ENCODE measurements at places on chromosomes 11 and 22. TPM values are rescaled to one million over a fixed set of nuclear protein-coding genes. Genes with fewer than 3 reads are reported as not detected.

SLC22A25 gene
- not detected for polyA plus RNA-seq

DNA sequence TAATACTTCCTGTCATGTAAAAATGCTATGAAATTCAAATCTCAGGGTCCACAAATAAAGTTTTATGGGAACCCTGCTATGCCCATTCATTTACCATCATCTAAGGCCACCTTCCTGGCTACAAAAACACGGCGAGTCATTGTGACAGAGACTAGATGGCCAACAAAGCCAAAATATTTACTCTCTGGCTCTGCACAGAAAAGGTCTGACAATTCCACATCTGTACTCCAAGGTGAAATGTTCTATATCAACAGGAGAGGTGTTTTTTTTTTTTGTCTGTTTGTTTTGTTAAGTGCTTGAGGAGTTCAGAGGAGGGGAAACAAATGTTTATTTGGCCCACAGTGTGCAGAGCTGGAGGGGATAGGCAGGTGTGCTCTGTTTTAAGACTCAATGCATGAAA lies 18.6 kb upstream of the TMA7B start:
- DNase-seq = no peak
- no peaks in the 10 kb centered on the region for H3K27me3 ChIP-seq

UPK2 gene
- not detected for polyA plus RNA-seq

OR8J1 gene
- not detected for polyA plus RNA-seq

BTBD18 gene
- polyA plus RNA-seq = not detected

KLHDC7B gene
- not detected for polyA plus RNA-seq

DNA sequence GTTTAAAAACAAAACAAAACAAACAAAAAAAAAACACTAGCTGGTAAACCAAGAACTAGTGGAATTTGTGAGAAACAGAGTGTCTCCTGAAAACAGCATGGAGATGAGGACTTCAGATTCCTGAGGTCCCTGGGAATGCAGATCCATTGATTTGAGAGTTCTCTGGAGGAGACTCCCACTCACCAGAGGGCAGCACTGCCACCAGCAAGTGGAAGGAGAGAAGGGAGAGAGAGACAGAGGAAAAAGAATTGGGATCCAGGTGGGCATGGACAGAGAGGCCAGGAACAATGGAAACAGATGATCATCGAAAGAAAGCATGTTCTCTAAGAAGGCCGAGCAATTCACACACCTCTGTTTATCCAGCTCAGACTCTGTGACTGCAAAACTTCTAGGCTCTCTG lies 31.8 kb downstream of the ETS1 start:
- no peaks in the 10 kb centered on the region for H3K27me3 ChIP-seq
- no peak overlapping the region for H3K4me3 ChIP-seq
- no peaks in the 10 kb centered on the region for H3K4me1 ChIP-seq
- no peaks in the 10 kb centered on the region for H3K36me3 ChIP-seq
- no peak for DNase-seq

APOL4 gene
- polyA plus RNA-seq = 1.8 TPM

LUZP2 gene
- 0.50 TPM for polyA plus RNA-seq

CHRM1 gene
- not detected for polyA plus RNA-seq

GRCh38 chr22:45731798-45732495 lies 60.3 kb downstream of the ATXN10 start:
- H3K27ac ChIP-seq = no peak overlapping the region
- DNase-seq = peak; percentile 47
- no peaks in the 10 kb centered on the region for H3K4me1 ChIP-seq
- no peak overlapping the region for H3K4me3 ChIP-seq

MMP13 gene
- not detected for polyA plus RNA-seq

SCGB2A2 gene
- polyA plus RNA-seq = not detected

DNA sequence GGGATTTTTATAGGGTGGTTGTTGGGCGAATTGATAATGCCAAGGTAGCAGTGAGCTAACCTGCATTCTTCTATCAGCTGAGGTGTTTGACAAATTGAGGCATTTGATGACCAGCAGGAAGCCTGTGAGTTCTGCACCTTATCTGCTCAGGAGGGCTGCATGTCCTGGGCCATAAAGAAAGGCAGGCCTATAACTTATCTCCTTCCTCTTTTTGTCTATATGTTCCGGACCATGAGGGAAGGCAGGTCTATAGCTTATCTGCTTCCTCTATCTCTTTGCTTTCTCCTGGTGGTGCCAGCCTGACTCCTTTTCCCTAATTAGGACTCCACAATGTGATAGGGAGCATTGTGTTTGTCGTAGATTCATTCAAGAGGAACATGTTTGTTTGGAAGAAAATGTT lies 8.6 kb upstream of the JAM3 start:
- H3K27ac ChIP-seq = no peak overlapping the region
- no peak for DNase-seq
- H3K4me1 ChIP-seq = no peaks in the 10 kb centered on the region
- H3K27me3 ChIP-seq = no peaks in the 10 kb centered on the region
- H3K4me3 ChIP-seq = no peak overlapping the region
- H3K36me3 ChIP-seq = no peaks in the 10 kb centered on the region
